Fibroblast of lung (primary cell): ENCODE measurements at places on chromosomes 7 and 10. TPM values are rescaled to one million over a fixed set of nuclear protein-coding genes. Genes with fewer than 3 reads are reported as not detected.

Gene PTPRZ1
- total RNA-seq, result not detected in 2 replicates

Gene BLVRA
- total RNA-seq, result 56.2 and 72.8 TPM in 2 replicates

Gene ABCC2
- 0.26 and 0.66 TPM in 2 replicates for total RNA-seq

Gene PLEKHS1
- not detected in 2 replicates for total RNA-seq

Gene RBM17
- total RNA-seq, result 46.1 and 56.8 TPM in 2 replicates

Gene DEPP1
- total RNA-seq, result 97.3 and 120 TPM in 2 replicates

Gene TM9SF3
- 92.7 and 103 TPM in 2 replicates for total RNA-seq

Gene POLR2J2
- total RNA-seq, result 1.5 and 2.1 TPM in 2 replicates

Gene ZNF488
- total RNA-seq, result under 0.01 TPM in 1 of 2 replicates, not detected in the other

Gene MPP7
- total RNA-seq, result 0.51 and 0.99 TPM in 2 replicates

Gene UCMA
- not detected in 2 replicates for total RNA-seq

Gene PTN
- 13.9 and 30.2 TPM in 2 replicates for total RNA-seq

Gene AKR1D1
- not detected in 2 replicates for total RNA-seq

Gene ASZ1
- total RNA-seq, result not detected in 2 replicates

Gene AOC1
- not detected in 2 replicates for total RNA-seq

Gene LEP
- total RNA-seq, result 0.26 and 2.8 TPM in 2 replicates

Gene CRYGN
- total RNA-seq, result 0.26 and 0.50 TPM in 2 replicates
